ENCODE measurements at places on chromosomes 4 and X. TPM values are rescaled to one million over a fixed set of nuclear protein-coding genes. Genes with fewer than 3 reads are reported as not detected.

- DNase-seq = no peak
Observed at GRCh38 chrX:78650906-78651437, 8.2 kb downstream of the RTL3 start.

- DNase-seq = no peak
Observed at GRCh38 chr4:130336585-130337217, 1240.7 kb downstream of the C4orf33 start.

DNA sequence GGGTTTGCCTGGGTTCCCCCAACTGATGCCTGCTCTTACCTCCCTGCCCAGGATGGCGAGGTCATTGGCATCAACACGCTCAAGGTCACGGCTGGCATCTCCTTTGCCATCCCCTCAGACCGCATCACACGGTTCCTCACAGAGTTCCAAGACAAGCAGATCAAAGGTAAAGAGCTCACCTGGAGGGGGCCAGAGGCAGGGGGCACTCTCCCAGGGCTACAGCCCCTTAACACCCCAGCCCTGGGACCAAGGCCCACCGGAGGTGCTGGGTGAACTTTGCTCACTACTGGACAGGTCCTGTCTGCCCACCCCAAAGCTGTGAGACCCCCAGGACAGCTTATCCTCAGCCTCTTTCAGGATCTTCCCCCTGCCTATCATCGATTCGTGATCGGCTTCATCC, 24.5 kb downstream of the HTRA3 start:
- DNase-seq = no peak

The FAM184B gene
- not detected for total RNA-seq

The BMX gene
- total RNA-seq = 0.67 TPM

The MAGEE2 gene
- not detected for total RNA-seq

- DNase-seq = no peak
Observed at GRCh38 chr4:38153387-38153760, 193.2 kb downstream of the PTTG2 start.

- DNase-seq = no peak
Observed at GRCh38 chr4:169412046-169412445, 141.3 kb upstream of the SH3RF1 start.

- no peak for DNase-seq
Observed at GRCh38 chr4:26074712-26075430, 160.9 kb downstream of the SMIM20 start.

DNA sequence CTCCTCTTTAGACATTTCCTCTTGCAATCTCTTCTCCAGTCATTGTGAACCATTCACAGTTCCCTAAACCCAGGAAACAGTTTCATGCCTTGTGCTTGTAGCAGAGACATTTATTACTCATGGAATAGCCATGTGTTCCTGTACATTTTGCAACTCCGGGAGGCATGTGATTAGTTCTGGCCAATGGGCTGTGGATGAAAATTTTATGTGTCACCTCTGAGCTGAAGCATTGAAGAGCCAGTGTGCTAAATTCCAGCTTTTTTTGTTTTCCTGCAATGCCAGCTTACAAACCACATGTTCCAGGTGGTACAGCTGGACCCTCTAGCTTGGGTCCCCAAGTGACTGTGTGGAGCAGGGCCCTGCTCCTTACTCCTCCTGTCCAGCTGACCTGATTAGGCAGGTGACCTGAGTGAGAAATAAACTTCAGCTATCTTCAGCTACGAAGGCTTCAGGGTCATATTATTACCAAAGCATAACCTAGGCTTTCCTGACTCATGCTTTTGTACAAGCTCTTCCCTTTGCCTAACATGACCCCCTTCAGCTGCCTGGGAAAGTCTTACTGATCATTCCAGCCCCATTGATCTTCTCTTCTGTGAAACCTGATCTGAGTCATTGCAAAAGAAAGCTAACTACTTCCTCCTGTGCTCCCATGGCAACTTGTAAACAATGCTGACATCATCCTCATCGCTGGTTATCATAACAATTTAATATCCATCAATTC, 200.4 kb downstream of the PTTG2 start:
- no peak for DNase-seq

The RASL11B gene
- total RNA-seq = 0.19 TPM

The DIPK2B gene
- total RNA-seq = 0.61 TPM

- DNase-seq = no peak
Observed at GRCh38 chrX:136353526-136354093, 52.8 kb downstream of the ADGRG4 start.

DNA sequence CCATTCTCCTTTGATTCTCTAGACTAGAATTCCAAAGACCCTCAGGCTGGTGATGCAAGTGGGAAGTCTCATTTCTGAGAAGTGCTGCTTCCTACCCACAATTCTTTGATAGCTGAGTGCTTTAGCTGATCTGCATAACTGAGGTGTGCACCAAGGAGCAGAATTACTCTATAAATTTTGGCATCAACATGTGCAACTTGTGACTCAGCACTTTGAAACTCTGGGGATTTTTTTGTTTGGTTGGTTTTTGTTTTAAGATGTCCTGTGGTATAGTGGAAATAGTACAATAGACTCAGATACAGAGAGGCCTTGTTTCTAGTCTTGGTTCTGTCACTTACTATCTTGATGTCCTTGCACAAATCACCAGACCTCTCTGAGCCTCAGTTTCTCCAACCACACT, 148.4 kb downstream of the AR start:
- no peak for DNase-seq

The ARX gene
- not detected for total RNA-seq

GRCh38 chr4:119506806-119507205, 121.8 kb downstream of the PDE5A start:
- no peak for DNase-seq

The RTL5 gene
- total RNA-seq = 0.84 TPM

- no peak for DNase-seq
Observed at GRCh38 chr4:137310166-137310565, 222.1 kb downstream of the PCDH18 start.

The MAP9 gene
- total RNA-seq = 2.0 TPM

The TEX13A gene
- not detected for total RNA-seq
